Fibroblast of skin of scalp (primary cell): ENCODE measurements at places on chromosomes 1 and 21.
A peak's percentile ranks its signal among the peaks of the same experiment; 100 is the strongest.

DNA sequence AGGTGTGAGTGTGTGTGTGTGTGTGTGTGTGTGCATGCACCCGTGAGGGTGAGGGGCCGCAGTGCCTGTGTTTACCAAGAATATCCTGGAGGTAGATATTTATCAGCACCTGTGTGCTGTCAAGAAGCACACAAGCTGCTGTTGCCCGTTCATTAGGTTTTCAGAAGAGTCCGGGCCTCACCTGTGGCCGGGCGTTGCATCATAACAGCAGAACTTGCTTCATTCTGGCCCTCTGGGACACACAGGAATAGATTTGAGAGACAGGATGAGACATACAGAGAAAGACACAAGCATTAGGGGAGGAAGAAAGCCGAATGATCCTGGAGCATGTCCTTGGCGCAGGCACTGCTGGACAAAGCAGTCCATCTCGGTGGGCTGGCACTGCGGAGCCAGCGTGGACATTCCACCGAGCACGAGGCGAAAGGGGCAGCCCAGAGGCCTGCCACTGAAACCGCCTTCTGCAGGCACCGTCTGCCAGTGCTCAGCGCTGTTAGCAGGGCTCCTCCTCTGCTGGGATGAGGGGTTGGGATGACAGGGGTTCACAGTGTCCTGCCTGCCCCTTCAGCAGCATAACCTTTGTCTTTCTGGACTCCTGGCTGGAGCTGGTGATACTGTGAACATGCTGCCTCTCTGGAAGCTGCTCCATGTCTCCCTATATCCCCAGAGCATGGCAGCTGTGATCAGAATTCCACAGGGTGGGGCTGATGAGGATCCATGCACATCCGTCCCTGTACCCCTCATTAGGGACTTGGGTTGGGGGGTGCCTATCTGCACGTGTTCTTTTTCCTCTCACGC lies 81.1 kb downstream of the PEX14 start:
- no peak for DNase-seq

- DNase-seq, result no peak
Measured at GRCh38 chr1:26285366-26286063, 5.6 kb downstream of the SH3BGRL3 start.

DNA sequence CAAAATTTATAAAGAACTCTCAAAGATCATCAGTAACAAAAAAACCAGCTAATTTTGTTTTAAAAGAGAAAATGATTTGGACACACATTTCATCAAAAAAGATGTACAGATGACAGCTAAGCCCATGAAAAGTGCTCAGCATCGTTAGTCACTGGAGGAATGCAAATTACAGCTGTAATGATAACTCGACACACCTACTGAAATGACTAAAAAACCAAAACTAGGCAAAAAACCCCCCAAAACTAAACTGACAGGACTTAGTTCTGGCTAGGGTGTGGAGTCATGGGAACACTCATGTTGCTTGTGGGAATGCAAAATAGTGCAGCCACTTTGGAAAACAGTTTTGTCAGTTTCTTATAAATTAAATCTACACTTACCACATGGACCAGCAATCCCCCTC lies 59.5 kb downstream of the CNIH3 start:
- no peak for DNase-seq

- no peak for DNase-seq
Measured at GRCh38 chr21:25314247-25314646, 293.0 kb downstream of the MRPL39 start.

- DNase-seq, result no peak
Measured at GRCh38 chr1:221527302-221527701, 214.6 kb downstream of the DUSP10 start.

DNA sequence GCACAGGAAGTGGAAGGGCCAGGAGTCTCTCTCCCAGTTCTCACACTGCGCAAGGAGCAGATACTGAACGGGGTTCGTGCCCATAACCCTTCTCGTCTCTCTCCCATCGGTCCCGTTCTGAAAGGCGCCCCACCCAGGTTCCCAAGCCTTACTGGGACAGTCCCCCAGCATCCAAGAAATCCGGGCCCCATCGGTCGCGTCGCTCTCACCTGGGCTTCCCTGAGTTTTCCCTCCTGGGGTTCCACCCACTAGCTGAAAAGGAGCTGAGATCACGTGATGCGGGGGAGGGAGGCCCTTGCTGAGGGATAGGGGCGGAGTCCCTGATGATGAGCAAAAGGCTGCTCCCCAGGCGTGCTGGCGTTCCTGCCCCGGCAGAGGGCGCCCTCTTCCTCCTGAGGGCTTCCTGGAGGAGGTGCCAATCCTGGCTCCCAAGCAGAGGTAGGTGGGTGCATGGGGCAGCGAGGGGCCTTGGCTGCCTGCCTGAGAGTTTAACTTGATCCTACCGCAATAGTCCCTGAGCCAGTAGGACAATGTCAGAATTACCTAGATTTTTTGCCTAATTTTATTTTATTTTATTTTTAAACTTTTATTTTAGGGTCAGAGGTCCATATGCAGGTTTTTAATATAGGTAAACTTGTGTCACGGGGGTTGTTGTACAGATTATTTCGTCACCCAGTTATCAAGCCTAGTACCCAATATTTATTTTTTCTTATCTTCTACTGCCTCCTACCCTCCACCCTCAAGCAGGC lies at the start of gene SPOCD1:
Gene SPOCD1 (minus strand): TSS at position 271 of the 749 bp plus-strand sequence. CDS start 689 bp downstream, outside the sequence.
- peak; percentile 86 for DNase-seq
